Activated T-cell treated with anti-CD3 and anti-CD28 coated beads for 48 hours (primary cell): ENCODE measurements at places on chromosomes 7 and 10.

DNA sequence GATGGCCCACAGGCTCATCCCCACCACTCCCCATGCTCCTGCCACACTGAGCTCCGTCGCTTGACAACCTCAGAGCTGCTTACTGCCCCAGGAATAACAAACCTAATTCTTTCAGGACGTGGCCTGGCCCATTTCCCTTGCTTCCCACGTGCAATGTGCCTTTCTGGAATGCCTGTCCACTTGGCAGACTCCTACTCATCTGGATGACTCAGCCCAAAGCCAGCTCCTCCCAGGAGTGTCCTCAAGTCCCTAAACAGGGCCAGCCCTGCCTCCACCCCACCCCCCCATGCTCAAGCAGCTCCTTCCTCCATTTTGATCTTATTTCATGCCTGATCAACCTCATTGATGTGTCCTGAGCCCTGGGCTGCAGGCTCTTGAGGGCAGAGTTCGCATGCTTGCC is 164.9 kb upstream of the RNF32 start:
- DNase-seq: no peak

- DNase-seq: no peak
Measured at GRCh38 chr10:42697926-42698325, 59.6 kb upstream of the ZNF33B start.

DNA sequence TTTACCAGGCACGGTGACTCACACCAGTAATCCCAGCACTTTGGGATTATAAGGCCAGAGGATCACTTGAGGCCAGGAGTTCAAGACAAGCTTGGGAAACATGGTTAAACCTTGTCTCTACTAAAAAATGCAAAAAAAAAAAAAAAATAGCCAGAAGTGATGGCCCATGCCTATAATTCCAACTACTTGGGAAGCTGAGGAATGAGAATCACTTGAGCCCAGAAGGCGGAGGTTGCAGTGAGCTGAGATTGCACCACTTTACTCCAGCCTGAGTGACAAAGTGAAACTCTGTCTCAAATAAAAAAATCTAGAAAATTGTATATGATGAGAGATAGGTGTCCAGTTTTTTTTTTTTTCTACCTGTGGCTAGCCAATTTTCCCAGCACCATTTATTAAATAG is 578.2 kb downstream of the ANKRD7 start:
- DNase-seq: no peak

DNA sequence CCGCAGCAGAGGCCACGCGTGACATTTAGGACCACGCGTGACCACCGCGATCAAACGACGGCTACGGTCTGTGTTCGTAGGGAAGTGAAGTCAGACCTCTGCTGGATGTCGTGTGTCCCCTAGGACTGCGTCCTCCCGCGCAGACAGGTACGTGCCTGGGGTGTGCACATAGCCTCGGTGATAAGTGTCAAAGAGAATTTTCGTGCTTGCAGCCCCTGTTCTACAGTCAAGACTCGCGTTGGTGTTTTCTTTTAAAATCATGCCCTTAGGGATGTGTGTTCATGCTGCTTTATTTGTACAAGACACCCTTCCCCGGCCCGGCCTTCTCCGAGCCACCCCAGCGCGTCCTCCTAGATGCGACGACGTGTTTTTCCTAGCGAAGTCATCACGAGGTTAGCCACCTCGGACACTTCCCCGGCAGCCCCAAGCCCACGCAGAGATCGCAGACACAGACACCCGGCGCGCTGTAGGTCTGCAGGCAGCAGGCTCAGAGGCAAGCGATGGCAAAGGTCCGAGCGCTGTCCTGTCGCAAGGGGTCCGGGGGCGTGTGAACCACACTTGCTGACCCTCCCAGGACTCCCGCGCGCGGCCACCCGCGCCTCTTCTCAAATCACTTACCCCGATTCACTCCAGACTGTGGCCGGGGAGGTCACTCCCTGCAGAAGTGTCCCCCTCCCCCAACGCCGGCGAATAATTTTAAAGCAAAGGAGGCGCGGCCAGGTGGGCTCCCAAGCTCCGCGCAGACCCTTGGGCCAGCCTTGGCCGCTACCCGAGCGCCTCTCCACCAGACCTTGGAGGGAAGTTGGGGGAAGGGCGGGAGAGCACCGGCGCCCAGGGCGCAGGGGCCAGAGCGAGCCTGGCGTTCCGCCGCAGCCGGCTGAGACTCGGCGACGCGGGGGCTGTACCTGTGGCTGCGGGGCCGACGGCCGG is 552 bp downstream of the MKX start:
- DNase-seq: peak; percentile 10

DNA sequence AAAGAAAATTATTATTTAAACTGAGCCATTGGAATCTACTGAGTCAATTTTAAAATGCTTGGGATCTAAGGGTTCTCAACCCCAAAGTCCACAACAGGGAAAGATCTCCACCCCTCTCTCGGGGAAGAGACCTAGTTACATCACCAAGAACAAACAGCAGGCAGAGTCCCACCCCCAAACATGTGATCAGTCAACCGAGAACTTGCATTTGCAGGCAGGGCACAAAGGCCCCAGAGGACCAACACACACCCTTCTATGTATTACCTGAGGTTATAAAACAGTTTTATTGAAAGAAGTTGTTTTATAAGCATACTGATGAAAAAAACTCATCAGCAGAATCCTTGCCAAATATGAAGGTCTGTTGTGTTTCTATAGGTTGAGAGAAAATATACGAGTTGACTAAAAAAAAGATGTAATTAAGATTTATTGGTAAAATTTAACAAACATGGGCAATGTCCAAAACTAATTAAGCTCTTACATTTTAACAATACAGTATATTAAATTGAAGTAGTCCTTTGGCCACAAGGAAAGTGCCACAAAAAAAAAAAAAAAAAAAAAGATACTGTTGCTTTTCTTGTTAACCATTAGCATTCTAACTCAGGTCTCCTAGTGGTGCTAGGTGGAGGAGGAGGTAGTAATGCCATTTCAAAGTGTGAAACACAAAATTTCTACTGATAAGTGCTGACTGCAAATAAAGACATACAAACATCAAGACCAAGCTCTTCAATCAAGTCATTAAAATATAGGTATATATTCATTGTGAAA is 975 bp upstream of the USP54 start:
- DNase-seq: no peak

- DNase-seq: no peak
Measured at GRCh38 chr10:128835361-128835760, 631.7 kb upstream of the MGMT start.

DNA sequence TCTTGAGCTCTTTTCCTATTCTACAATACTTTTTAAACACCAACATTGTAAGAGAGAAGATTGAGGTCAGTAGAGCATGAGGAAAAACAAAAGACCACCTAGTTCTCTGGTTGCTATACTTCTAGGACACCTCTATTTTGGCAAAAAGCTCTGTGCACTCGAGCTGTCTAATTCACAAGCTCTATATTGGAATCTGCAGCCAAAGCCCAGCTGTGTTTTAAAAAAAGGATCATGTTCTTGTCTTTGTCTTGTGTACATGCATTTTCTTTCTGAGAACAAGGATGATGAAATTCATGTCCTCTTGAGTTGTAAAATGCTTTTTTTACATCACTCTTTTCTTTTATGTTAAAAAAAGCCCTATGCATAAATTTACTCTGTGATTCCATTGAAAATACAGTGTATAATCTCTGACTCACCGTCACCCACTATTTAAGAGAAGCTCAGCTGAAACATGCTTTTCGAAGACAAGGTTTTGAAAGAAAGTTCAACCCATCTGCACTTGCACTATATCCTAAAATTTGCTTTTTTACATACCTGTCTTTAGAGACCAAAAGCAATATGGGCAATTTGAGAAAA is 215.5 kb upstream of the VSTM2A start:
- no peak for DNase-seq

DNA sequence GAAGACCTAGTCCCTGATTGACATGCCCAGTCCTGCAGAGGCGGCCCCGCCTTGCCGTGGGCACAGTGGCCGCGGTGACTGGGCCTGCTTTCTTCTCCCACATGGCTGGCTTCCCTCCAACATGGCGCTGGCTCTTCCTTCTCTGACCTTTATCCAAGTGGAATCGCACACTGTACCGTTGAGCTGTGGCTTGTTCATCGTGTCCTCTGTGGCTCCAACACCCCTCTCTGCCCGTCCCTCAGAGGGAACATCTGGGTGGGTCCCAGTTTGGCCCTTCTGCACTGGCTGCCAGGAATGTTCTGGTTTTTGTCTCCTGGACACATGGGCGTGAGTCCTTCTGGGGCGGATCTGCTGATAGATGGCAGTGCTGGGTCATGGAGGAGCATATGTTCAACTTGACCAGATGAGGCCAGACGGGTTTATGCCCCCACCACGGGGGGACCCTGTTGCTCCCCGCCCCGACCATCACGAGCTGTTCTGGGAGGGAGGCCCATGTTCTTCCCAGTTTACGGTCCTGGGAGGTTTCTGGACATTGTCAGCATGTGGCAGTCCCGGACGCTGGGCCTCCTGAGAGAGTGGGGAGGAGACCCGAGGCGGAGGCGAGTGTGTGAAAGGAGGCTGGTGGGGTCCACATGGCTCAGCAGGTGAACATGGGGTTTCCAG is 63.5 kb downstream of the LHPP start:
- no peak for DNase-seq

GRCh38 chr7:92652536-92652935 is 62.3 kb upstream of the FAM133B start:
- DNase-seq: no peak

GRCh38 chr7:108813251-108814014 is 243.8 kb downstream of the DNAJB9 start:
- no peak for DNase-seq

GRCh38 chr7:20665096-20665495 is 49.6 kb downstream of the ABCB5 start:
- DNase-seq: no peak
